ENCODE measurements at places on chromosomes 5 and 9.

- no peak for DNase-seq
These were observed 33.0 kb downstream of the TGFBR1 start for GRCh38 chr9:99137891-99138290.

DNA sequence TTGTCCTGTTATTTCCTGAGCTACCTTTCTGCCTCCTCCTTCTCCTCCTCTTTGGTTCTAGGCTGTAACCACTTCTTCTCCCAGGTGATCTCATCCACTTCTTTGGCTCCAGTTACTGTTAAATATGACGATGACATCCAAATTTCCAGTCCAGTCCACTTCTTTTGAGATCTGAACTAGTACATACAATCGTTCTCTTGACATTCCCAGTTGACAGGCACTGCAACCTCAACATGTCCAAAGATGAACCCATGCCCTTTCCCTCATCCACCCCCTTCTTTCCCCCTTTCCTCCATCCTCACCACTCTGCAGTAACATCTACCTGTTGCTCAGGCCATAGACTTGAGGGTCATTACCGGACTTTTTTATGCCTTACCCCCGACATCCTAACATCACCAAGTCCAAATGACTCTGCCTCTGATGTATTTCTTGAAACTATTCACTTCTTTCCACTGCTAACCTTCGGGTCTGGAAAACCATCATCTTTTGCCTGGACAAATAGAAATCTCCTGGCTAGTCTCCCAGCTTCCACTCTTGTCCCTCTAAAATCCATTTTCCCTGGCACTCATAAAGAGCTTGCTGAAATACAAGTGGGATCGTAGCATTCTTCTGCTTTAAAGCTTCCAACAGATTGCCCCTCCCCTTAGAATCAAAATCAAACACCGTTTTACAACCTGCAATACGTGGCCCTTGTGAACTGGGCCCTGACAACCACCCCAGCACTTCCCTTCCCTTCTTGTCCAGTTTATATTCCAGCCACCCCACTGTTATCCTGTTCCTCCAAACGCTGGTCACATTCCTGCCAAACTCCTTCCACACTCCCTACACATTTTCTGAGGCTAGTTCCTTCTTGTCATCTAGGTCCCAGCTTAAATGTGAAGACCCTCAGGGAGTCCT lies 31.5 kb downstream of the KLF9 start:
- no peak for DNase-seq

DNA sequence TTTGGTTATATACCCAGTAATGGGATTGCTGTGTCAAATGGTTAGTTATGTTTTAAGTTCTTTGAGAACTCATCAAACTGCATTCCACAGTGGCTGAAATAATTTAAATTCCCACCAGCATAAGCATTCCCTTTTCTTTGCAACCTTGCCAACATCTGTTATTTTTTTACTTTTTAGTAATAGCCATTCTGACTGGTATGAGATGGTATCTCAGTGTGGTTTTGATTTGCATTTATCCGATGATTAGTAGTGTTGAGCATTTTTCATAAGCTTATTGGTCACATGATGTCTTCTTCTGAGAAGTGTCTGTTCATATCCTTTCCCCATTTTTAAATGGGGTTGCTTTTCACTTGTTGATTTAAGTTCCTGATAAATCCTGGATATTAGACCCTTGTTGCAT lies 435.7 kb upstream of the RIOK2 start:
- no peak for DNase-seq

DNA sequence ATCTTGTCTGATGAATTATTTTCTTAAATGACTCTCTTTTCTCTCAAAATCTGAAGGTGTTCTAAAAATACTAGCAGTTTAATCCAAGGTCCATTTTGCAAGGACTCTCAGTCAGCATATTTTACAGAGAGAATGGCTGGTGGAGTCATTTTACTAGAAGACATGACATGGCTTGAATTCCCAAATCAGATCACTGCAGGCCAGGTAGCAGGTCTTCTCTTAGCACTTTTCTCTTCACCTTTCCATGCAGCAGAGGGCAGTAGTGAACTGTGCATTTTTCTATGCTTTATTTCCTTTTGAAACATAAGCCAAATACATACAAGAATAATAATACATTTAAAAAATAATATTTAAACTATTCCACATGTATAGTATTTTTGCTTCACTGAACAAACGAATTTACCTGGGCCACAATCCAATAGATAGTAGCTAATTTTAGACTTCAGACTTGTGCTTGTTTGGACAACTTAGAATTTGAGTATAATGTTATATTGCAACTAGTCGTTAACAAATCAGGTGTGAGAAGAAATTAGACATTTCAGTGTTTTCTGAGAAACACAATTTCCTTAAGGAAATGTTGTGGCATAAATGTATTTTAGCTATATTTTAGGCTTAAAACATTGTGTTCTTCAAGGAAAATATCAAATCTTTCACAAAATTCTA lies 289.4 kb upstream of the DAB2 start:
- peak; percentile 70 for DNase-seq

DNA sequence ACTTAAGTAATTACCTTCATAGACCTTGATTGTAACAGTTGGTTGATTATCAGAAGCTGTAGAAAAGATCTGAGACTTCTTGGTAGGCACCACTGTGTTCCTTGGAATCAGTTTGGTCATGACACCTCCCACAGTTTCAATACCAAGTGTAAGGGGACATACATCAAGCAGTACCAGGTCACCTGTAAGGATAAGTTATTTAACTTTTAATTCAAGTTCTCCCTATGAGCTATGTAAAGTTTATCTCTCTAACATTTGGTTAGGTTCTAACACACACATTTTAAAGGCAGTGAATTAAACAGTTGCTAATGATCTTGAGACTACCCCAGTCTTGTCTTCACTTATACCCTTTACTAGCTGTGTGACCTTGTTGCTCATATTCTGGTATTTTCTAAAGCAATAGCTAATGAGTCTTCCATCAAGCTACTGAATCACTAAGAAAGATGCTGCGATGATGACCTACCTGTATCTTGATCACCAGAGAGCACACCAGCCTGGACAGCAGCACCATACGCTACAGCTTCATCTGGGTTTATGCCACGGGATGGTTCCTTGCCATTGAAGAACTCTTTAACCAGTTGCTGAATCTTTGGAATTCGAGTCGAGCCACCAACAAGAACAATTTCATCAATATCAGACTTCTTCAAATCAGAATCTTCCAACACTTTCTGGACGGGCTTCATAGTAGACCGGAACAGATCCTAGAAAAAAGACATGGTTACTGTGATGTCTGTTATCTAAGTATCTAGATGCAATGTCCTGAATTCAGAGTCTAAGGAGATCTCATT lies 2.8 kb downstream of the HSPA5 start:
- DNase-seq = no peak

DNA sequence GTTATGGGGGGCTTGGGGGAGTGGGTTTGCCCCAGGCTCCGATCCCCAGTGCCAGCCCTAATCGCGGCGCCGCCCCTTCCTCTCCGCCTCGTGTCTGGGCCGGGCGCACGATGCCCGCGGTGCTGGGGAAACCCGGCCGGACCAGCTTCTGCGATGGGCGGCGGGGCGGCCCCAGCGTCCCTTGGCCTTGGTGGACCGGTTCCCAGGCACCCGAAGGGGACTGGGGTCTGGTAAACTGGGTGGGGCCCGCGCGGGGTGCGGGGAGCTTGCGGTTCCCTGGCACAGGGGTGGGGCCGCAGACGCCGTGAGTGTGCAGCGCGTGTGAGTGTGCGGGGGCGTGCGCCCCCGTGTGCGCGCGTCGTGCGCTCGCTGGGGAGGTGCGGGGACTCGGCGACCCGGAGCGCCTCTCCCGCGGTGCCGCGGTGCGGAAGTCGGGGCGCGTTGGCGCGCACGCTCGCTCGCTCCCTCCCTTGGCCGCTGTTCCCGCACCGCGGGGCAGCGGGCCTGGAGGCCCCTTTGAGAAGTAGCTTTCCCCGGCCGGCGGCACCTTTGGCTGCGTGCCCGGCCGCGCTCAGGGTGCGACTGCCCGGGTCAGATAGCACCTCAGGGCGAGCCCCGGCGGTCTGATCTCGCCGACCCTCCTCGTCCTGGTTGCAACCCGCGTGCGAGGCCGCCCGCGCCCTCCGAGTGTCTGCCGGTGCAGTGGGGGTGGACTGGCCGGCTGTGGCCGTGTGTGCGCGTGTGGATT lies 568 bp downstream of the MACIR start:
- DNase-seq = peak; percentile 91

DNA sequence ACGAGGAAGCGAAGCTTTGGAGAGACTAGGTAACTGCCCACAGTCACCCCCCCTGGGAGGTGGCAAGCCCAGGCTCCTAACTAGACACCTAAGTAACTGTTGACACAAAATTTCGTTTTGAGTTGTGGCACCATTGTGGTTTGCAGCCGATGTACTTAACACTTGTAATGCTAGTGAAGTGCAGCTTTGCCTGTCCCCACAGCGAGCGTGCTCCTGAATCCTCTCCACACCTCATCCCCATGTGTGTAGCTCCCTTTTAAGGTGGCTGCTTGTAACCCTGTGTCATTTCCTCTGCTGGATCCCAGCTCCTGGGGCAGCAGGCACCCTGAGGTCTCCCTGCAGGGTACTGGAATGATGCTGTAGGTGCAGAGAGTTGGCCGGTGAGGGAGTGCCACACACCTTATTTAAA lies 114.9 kb downstream of the TRIO start:
- no peak for DNase-seq

GRCh38 chr9:82148901-82149461 lies 160.4 kb downstream of the SPATA31D1 start:
- DNase-seq = no peak

- peak; percentile 26 for DNase-seq
These were observed 346 bp downstream of the ATOX1 start for GRCh38 chr5:151758141-151758429.

DNA sequence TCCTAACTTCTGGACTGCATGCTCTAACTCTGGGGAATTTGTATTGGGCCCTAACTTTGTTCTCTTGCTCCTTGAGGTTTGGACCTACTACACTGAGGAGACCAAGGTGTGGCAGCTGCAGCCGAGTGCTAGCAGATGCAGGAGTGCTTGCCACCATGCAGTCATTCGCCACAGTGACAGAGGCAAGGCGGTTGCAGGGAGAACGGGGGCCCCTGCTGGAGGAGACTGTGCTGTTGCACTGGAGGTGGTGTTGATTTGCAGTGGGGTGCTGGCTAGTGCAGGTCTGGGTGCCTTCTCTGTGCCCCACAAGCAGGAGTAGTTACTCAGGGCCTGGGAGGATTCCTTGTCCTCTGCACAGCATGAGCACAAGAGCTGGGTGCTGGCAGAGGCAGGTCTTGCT lies 22.4 kb upstream of the DIRAS2 start:
- no peak for DNase-seq

GRCh38 chr5:126015235-126016181 lies 407.7 kb upstream of the GRAMD2B start:
- no peak for DNase-seq

GRCh38 chr9:33233626-33234342 lies 6.2 kb upstream of the SPINK4 start:
- peak; percentile 96 for DNase-seq

GRCh38 chr9:122463828-122464632 lies 13.7 kb downstream of the OR1J1 start:
- DNase-seq = peak; percentile 61

DNA sequence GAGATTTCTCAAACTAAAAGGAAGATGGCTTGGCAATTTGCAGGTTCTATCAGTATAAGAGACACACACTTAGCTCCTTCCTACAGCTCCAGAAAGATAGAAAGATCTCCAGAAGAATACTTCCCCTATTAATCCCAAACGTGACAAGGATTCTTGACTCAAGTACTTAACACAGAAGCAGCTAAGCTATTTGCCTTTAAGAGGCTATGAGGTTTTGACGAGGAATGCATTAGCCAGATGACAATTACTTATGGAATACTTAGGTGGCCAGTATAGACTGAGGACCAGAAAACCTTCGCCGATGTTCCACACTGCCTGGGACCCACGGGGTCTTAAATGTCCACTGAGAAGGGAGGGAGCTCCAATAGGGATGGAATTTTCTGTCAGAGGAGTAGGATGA lies 340.5 kb upstream of the KIF2A start:
- no peak for DNase-seq

DNA sequence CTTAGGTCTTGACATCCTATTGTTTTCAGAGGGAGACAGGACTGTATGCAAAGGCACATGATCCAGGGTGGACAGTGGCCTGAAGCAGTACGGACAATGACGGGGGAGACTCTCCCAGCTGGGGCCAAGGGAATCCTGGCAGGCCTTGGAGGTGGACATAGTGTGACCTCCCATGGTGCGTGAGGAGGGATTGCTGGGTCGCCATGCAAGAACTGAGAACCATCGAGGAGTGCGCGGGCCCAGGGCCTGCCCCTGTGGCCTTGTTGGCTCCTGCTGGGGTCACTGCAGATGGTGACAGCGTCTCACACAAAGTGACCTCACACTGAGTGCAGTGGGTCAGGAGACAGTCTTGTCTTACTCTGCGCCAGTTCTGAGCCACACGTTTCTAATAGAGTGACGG lies 192.4 kb downstream of the GADD45G start:
- DNase-seq = no peak

GRCh38 chr5:68699966-68700365 lies 393.8 kb upstream of the SLC30A5 start:
- DNase-seq = no peak

- DNase-seq = no peak
These were observed 7.3 kb upstream of the LMX1B start for GRCh38 chr9:126606483-126606870.

DNA sequence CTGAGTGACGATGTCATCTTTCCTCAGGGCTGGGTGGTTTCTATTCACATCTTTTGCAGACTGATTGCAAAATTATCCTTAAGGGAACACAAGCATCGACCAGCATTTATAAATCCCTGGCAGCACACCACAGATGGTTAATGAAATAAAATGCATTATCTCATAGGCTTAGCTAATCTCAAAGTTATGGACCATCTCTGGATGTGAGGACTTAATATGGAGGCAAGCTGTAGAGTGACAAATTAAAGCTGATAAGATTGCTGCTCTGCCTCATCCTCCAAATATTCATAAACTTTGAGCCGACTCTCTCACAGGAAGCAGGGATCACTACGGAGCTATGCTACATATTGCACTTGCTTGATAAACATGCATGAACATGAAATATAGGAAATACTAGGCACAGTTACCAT lies 663.2 kb upstream of the RGMB start:
- no peak for DNase-seq

DNA sequence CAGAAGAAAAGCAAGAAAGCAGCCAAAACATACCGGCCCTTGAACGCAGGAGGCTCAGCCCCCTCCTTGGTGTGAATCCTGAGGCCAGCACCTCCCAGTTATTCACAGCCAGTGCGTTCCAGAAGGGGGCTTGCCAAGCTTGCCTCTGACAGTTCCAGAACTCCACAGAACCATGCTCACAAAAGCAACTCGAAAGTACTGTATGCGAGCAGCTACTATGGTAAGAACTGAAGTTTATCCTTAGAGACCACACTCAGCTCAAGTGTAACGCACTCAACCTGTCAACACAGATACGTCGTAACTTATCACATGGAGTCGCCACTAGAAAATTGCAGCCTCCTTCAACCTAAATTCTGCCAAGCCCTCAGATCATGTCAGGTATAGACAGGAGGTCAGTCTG lies 1.4 kb downstream of the UBAC1 start:
- DNase-seq = no peak

GRCh38 chr5:127891942-127892341 lies 188.8 kb downstream of the CCDC192 start:
- no peak for DNase-seq

GRCh38 chr9:38227061-38227540 lies 158.1 kb upstream of the SHB start:
- peak; percentile 97 for DNase-seq

GRCh38 chr5:2139478-2139877 lies 256.8 kb upstream of the IRX4 start:
- DNase-seq = no peak

- DNase-seq = no peak
These were observed 209.6 kb upstream of the SLC30A5 start for GRCh38 chr5:68884144-68884754.
